ENCODE measurements at places on chromosomes 2 and 18.

GRCh38 chr2:168804214-168804613 lies 1.8 kb downstream of the NOSTRIN start:
- DNase-seq = no peak

DNA sequence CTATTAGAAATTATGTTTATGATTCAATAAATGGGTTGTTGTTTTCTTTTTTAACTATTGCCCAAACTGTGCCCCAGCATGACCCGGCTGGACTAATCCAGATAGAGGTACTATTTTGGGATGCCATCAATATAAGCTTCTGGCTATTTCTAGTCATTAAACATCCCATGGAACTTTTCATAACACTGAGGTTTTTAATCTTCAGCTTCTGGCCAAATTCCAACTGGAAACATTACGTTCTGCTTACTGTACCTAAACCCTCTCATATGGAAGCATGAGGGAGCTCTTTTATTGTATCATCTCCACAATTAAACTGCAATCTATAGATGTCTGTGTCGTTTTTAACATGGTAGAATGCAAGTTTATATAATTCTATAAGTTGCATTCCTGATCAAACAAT lies 674.7 kb downstream of the ARHGAP15 start:
- DNase-seq = no peak

- no peak for DNase-seq
Observed at GRCh38 chr18:4547126-4547525, 92.0 kb upstream of the DLGAP1 start.

- DNase-seq = no peak
Observed at GRCh38 chr2:161283926-161284325, 24.3 kb upstream of the PSMD14 start.

DNA sequence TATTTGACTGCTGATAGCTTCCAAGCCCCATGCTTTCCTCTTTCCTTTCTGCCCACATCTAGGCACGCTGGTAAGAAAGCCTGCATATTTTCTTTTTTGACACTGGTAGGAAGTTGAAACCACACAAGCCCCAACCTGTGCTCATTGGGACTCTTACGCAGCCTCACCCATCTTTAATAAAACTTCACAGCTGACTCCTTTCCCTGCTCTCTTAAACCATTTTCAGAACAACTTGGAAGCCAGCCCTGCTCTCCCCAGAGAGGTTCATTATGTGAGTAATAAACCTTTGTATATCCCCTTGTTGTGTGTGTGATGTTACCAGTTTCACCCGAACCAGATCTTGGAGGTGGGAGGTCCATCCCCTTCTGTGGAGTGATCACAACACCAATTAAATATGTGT lies 268.4 kb downstream of the GPD2 start:
- no peak for DNase-seq

DNA sequence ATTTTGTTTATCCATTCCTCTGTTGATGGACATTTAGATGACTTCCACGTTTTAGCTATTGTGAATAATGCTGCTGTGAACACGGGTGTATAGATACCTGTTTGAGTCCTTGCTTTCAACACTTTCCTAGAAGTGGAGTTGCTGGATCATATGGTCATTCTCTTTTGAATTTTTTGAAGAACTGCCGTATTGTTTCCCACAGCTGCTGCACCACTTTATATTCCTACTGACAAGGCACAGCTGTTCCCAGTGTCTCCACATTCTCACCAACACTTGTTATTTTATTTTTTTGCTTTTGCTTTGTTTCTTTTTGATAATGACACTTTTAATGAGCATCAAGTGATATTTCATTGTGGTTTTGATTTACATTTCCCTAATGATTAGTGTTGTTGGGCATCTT lies 41.4 kb upstream of the KCNJ13 start:
- DNase-seq = no peak

DNA sequence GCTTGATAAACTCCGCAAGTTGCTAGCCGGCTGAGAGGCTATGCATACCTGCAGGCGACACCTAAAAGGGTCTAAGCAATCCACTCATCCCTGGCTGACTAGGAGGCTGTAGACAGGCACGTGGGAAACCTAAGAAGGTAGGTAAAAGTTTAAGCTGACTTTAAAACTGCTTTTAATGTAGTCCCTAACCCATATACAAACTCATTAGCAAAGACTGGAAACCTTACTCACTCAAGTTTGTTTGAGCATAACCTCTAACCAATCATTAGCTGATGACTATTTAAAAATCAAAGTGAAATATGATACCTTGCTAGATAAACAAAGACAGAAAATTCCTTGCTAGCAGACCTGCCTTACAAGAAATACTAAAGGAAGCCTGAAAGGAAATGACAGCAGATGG lies 106.4 kb downstream of the EXOC6B start:
- no peak for DNase-seq

DNA sequence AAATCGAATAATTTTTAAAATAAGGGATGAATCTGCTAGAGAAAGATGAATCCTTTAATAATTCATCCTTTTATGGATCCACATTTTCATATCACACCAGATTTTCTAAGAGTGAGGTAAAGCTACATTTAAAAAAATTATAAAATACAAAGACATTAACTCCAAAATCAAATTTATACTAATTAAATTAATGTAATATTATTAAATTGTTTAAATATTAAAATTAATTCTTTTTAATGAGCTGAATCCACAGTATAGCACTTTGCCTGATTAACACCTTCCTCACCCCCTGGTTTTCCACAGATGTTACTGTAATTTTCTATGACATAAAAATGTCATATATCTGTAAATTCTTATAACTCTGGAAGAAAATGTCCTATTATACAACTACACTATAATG lies 26.2 kb downstream of the ZRANB3 start:
- no peak for DNase-seq

DNA sequence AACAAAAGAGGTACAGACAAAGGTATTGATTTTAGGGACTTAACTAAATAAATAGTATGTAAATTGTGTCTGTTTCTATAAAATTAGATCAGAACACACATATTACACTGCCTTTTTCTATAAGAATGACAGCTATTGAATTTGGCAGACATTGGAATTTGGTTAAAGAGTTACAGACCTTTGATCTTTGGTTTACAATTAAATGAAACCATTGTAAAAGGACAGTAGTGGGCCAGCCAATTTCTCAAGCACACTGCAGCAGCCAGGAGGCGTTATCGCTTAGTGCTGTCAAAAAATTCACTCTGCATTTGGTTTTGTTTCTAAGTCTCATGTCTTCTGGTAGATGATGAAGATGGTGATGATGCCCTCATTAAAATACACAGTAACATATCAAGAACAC lies 175.9 kb downstream of the NR4A2 start:
- no peak for DNase-seq

- no peak for DNase-seq
Observed at GRCh38 chr2:170984079-170984478, 55.0 kb downstream of the GORASP2 start.

DNA sequence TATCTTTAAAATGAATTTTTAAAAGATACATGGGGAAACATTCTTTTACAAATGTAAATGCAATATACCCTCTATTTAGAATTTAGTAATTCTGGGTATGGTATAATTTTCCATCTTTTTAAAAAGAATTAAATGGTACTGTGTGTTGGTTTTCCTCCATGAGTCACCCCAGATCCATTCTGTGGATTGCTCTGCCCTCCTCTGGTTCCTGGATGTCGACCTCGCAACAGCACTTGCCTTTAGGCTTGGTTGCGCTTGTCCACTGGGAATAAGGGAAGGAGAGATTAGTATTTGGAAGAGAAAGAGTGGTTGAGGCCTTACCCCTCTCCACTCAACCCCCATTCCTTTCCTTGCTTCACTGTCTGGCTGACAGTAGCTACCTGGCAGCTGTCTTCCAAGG lies 90.4 kb downstream of the FTCDNL1 start:
- DNase-seq = no peak

- no peak for DNase-seq
Observed at GRCh38 chr2:197030090-197030489, 103.6 kb upstream of the PGAP1 start.

DNA sequence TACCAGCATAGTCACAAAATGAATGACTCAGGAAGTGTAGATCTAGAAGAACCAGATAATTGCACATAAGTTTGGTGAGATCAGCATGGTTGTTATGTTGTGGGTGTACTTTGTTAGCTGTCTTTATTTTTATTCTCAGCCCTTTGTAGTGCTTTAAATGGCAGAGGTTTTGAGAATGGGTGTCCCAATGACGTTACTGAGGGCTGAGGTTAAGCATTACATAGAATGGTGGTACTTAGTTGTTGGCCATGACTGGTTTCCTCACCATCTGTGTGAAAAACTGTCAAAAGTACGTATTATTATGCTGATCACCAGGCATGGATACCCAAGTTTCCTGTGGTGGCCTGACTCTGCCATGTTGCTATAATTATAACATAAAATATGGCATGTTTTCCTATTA lies 165.8 kb downstream of the UBE2E3 start:
- DNase-seq = peak; percentile 68

GRCh38 chr2:208451061-208451460 lies 44.5 kb downstream of the PTH2R start:
- no peak for DNase-seq

- no peak for DNase-seq
Observed at GRCh38 chr2:37441055-37441454, 96.6 kb downstream of the QPCT start.

DNA sequence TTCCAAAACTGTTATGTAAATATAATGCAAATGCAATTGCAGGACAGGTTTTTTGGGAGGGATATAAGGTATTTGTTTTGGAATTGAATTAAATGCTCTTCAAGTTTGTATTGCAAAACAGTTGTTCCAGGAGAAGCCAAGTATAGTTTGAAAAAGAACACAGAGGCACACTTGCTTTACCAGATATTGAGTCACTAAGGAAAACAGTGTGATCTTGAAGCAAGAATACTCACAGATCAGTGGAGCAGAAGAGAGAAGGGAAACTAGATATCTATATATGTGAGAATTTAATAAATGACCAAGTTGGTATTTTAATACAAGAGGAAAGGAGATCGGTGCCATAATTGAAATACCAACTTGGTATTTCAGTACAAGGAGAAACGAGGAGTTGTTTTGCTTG lies 178.9 kb downstream of the CAPN13 start:
- no peak for DNase-seq

DNA sequence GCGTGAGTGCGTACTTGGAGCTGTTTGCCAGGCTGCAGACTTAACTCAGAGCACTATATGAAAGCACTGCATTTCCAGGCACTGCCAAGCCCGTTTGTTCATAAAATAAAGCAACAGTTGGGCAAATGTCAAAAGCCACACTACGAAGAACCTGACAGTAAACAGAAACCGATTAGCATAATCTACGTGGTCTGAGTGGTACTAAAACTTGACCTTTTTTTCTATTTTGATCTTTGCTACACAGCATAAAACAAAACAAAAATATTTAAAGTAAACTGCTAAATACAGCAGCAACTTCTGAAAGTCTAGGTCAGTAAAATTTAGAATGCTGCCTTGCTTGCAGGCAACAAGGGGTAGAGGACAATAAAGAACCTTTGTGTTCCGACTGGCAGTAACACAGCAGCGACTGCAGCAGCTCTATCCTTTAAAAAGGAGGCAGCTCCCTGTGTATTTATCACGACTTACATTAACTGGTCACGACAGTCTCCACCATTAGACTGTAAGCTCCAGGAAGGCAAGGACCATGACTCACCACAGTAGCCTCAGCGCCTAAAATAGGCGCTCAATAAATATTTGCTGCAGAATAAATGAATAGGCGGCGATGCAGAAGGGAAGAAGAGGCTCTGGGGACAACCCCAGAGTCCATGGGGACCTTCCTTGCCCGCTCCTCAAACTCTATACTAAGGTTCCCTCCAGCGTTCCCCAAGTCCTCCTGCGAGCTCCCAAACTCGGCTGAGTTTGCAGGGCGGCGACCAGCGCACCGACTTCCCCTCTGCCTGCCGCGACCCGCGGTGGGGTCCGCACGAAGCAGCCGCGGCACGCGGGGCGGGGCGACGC lies 902 bp downstream of the SS18 start:
- DNase-seq = no peak

GRCh38 chr18:45760462-45761036 lies 36.6 kb downstream of the SLC14A1 start:
- no peak for DNase-seq

DNA sequence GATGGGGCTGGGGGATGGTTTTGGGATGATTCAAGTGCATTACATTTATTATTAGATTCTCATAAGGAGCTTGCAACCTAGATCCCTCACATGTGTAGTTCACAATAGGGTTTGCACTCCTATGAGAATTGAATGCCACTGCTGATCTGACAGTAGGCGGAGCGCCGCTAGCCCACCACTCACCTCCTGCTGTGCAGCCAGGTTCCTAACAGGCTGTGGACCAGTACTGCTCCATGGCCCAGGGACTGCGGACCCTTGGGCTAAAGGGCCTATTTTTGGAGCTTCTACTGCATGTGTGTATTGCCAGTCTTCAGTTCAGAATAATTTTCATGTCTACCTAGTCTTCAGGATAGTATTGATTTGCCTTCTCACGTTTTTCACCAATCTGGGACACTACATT lies 165.3 kb upstream of the TWIST2 start:
- DNase-seq = no peak

DNA sequence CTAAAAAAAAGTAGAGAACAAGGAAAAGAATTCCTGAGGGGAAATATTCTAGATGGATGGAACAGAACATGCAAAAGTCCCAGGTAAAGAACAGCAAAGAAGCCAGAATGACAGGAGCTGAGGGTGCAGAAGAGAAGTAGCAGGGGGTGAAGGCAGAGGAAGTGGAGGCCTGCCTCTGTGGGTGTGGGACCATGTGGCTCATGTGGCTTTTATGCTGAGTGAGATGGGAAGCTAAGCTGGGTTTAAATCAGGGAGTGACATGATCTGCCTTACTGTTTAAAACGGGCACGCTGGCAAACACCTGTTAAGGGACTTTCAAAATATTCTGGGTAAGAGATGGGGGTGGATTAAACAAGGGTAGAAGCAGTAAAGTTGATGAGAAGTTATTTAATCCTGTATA lies 40.0 kb downstream of the GKN2 start:
- no peak for DNase-seq

- no peak for DNase-seq
Observed at GRCh38 chr18:60193780-60194179, 178.8 kb downstream of the MC4R start.

DNA sequence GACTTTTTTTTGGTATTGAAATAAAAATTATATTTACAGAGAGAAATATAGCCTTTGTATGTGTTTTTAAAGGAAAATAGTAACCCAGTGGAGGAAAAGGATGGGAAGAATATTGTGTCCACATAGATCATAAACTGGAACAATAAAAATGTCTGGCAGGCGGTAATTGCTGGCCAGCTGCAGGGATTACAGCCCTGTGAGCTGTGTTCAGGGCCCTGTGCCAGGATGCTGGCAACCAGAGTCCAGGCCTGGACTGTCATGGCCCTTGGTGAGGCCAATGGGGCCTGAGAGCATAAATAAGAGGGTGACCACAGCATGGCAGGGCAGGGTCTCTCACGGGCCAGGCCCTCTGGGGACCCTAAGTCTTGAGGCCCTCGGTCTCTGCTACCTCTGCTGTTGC lies 171.2 kb downstream of the ACOXL start:
- DNase-seq = no peak

DNA sequence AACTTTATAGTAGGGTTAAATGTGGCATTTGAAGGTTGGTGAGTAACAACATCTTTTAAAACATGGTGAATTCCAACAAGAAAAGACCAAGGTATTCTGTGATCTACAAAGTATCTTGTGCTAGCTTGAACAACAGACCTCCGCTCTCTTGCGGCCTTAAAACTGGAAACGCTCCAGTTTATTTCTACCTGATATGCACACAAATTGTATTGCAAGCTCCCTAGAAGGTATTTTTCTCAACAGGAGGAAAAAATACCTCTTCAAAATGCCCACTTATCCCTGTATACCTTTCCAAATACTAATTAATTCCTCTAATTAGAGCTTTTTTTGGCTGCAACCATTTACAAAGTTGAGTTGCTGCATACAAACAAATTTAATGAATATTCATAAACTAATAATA lies 69.5 kb downstream of the KCNH7 start:
- no peak for DNase-seq

GRCh38 chr2:5839550-5839949 lies 147.4 kb downstream of the SOX11 start:
- no peak for DNase-seq

Data from natural killer cell treated with Interleukin-12 subunit alpha and Interleukin-12 subunit beta and Interleukin-15 and Interleukin-18, amount 100 ng/mL, for 72 hours (primary cell).